ENCODE measurements at places on chromosomes 16 and 17.

DNA sequence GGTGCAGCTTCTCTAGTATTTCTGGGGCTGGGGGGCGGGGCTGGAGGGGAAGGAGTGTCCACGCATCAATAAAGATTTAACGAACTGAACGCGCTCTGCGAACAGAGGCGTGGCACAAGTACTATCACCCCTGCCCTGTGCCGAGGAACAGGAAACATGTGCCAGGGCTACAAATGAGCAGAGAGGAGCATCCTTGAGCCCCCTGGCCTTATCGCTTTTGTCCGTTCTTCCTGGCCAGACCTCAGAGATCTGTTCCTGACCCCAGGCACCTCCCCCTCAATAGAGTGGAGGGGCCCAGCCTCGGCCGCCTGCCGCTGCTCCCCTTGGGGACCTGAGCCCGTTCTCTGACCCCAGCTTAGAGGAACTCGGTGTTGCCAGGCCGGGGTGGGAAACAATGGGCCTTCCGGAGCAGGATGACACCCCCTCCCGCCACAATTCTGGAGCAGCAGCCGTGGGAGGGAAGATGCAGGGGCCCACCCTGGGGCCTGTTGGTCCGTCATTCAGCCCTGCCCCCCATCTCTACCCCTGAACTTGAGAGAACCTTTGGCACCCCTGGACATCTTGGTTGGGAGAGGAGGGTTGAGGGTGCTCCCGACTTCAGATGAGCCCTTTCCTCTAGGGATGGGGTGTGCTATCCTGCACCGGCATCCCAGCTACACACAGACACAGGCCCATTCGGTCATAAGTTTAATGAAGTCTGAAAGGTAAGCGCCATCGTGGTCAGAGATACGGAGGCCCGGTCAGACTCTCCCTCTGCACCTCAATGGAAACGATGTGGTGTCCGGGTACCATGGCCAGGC lies 1.1 kb downstream of the NAA38 start:
- peak; percentile 95 for DNase-seq

GRCh38 chr17:14840616-14841231 lies 424.4 kb downstream of the PMP22 start:
- DNase-seq: no peak

GRCh38 chr16:7597677-7598076 lies 265.0 kb downstream of the RBFOX1 start:
- DNase-seq: no peak

DNA sequence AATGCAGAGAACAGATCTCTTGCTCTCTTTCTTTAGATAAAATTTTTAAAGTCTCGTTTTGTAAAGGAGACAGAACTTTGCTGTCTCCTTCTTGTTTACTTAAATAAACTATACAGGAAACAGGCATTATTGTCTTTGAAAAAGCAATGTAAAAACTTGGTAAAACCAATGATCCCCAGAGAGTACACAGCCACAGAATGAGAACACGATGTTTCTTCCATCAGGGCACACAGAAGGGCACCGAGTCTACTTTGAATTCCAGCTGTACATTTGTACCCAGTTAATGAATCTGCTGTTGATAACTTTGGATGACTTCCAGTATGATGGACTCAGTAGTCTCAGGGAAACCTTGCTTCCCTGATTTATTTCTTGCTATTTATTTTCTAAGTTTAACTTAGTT lies 8.1 kb upstream of the TMEM100 start:
- DNase-seq: no peak

- no peak for DNase-seq
Observed at GRCh38 chr16:73420676-73421075, 372.7 kb upstream of the ZFHX3 start.

GRCh38 chr16:89690392-89690901 lies 4.0 kb downstream of the CDK10 start:
- no peak for DNase-seq
